SHP77 (cell line): ENCODE measurements at places on chromosomes 12 and 14.

DNA sequence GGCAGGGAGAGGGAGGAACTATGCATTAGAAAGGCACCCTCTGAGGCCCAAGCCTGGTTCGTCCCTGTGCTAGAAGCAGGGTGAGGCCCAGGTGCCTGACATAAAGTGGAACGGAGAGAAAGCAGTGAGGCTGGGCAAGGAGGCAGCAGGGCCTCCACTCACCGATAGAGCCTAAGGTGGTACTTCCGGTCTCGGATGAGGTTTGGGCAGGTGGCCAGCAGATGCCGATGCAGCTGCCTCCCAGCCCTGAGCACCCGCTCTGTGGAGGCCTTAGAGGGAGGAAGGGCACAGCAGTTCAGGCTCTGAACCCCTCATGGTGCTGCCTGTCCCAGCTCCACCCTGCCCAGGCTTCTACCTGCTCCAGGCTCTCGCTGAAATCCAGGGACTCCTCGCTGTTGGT, 7.1 kb downstream of the RAPGEF3 start:
- peak; percentile 52 for DNase-seq

GRCh38 chr14:29937116-29937515, 9.5 kb upstream of the PRKD1 start:
- DNase-seq: no peak

DNA sequence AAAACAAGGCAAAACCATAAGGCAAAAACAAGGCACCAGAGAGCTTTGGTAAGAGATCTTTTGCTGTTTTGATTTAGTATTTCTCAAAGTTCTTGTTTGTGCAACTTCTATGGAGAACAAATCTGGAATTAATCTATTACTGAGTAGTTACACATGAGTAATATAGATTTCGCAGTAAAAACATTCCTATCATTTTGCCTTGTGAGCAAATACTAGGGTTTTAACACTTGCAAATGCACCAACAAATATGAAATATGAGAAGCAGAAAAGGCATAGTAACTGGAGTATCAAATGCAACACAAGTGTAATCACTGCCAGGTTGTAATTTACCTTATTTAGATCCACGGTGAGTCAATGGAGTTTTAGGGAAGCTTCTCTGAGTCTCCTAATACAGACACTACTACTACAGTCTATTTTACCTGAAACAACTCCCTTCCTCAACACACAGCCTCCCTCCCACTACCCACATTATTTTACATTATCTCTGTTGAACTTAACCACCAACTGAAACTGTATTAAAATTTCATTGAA, 324.1 kb downstream of the FLRT2 start:
- DNase-seq: no peak

DNA sequence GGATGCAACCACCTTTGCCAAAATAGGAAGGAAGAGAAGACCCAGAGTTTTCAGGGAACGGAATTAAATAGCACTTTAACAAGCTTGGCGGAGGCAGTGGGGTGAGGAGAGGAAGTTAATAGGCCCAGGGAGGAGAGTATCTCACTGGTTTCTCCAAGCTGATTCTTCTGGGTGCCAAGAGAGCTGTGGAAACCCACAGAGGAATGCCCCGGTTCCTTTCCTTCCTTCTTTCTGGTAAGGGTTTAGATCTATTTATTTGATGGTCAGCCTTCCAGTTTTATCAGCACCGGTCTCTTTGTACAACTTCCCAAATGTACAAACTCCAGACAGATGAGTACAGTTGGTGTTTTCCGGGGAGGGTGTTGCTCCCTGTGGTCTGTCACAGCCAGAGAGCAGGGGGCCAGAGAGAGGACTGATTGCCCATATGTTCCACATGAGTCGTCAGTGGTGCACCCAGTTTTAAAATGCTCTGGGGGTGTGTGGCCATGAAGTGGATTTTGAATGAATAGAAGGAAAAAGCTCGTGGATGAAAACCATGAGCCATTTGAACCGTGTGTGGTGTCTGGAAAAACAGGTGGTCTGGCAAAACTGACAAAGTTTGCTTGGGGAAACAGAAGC, 26.6 kb downstream of the PRKCH start:
- DNase-seq: no peak

DNA sequence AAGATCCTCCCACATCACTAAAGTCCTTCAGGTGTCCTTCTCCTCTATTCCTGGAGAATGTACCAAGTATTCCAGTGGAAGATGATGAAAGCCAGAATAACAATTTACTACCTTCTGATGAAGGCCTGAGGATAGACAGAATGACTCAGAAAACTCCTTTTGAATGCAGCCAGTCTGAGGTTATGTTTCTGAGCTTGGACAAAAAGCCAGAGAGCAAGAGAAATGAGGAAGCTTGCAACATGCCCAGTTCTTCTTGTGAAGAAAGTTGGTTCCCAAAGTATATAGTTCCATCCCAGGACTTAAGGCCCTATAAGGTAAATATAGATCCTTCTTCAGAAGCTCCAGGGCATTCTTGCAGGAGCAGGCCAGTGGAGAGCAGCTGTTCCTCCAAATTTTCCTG, 54.6 kb upstream of the HELB start:
- DNase-seq: no peak

GRCh38 chr14:51382506-51382905, 142.5 kb downstream of the TMX1 start:
- DNase-seq: no peak

DNA sequence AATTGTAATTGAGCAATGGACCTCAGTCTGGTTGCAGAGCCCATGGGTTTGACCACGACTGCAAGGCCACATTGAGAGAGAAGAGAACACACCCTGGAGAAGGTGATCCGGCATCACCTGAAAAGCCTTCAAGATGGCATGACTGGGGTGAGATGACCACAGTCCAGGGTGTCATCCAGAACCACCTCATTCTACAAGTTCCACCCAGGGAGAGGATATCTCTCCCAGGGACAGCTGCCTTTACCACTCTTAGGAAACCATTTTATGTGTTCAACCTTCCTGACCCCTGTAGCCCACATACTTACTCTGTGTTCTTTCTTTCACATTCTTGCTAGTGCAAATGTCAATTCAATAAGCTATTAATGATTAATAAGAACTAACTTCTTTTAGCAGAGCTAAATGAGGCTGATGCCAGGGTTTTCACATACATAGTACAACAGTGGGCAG, 43.4 kb upstream of the CPM start:
- DNase-seq: no peak

GRCh38 chr12:108530161-108530560, 15.1 kb downstream of the FICD start:
- DNase-seq: no peak

DNA sequence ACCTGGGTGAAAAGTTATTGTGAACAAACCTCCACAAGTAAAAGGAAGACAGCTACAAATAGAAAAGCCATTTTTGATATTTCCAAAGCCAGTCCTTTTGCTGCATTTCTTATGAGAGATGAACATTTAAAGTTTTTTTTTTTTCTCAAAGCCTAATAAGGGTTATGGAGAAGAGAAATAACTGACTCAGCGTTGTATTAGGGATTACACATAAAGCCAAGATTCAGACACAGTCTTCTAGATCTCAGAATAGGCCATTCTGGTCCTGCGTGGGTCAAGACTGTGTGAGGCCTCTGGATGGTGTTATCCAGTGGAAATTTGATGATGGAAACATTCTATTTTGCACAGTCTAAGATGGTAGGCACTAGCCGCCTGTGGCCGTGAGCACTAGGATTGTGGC, 459.8 kb downstream of the EGLN3 start:
- no peak for DNase-seq

- no peak for DNase-seq
Measured at GRCh38 chr12:41014643-41015020, 173.5 kb upstream of the PDZRN4 start.

- no peak for DNase-seq
Measured at GRCh38 chr14:54489731-54490444, 1.1 kb upstream of the GMFB start.

DNA sequence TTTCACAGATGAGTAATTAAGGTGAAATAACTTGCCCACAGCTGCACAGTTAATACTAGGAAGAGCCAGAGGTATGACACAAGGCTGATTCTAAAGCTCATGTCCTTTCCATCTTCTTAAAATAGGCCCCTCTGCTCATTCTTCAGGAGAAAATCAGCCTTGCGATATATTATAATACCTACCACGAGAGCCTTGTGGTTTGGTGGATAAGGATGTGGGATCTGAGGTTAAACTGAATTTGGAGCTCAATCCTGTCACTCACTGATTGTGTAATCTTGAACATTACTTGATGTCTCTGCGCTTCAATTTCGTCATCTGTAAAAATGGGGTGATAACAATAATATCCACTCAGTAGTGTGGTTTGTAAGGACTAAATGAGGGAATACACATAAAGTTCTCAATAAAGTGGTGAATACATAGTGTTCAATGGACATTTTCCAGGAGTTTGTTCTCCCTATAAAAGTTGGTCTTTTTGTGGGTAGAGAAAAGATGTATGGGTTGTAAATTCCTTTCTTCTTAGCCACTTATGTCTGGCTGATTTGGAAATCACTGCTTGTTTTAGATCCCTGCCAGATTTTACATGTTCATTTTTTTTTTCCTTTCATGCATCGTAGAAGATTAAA, 25.1 kb upstream of the ATP2B1 start:
- no peak for DNase-seq

- DNase-seq: no peak
Measured at GRCh38 chr12:1523558-1524050, 70.8 kb downstream of the FBXL14 start.

GRCh38 chr12:64098709-64099354, 123.3 kb downstream of the KICS2 start:
- peak; percentile 87 for DNase-seq

GRCh38 chr12:96658075-96658474, 168.7 kb downstream of the CFAP54 start:
- DNase-seq: no peak

DNA sequence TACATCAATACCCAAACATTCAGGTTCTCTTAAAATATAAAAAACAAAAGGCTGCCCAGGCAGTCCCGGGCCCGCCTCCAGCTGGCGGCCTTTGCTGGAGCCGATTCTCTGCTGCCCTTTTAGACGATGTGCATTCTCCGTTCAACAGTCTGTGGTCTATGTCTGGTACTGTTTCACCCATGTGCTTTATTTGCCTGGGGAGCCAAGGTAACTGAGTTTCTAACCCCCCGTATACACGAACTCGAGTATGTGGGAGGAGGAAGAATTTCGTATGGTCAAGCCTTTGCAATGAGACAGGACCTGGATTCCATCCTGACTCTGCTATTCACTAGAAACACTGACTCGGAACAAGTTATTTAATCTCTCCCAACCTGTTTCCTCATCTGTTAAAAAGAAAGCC, 54.1 kb upstream of the GPR68 start:
- no peak for DNase-seq

- DNase-seq: no peak
Measured at GRCh38 chr14:33911046-33911445, 39.8 kb downstream of the EGLN3 start.

DNA sequence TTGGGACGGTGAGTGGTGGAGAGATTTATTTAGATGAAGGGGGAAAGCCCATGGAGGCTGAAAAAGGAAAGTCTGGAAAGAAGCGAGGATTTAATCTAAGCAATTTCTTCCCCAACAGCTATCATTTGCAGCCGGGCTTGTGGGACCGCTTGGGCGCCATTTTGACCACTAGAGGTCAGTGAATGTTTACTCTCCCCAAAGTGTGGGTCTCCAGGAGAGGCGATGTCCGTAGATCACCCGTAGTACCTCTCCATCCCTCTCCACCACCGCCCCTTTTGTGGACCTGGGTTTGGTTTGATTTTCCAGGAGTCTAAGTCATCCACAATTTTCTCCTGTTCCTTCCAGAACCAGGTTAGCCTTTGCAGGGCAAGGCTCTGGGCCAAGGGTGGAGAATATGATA, 91.2 kb upstream of the PARP11 start:
- DNase-seq: no peak

DNA sequence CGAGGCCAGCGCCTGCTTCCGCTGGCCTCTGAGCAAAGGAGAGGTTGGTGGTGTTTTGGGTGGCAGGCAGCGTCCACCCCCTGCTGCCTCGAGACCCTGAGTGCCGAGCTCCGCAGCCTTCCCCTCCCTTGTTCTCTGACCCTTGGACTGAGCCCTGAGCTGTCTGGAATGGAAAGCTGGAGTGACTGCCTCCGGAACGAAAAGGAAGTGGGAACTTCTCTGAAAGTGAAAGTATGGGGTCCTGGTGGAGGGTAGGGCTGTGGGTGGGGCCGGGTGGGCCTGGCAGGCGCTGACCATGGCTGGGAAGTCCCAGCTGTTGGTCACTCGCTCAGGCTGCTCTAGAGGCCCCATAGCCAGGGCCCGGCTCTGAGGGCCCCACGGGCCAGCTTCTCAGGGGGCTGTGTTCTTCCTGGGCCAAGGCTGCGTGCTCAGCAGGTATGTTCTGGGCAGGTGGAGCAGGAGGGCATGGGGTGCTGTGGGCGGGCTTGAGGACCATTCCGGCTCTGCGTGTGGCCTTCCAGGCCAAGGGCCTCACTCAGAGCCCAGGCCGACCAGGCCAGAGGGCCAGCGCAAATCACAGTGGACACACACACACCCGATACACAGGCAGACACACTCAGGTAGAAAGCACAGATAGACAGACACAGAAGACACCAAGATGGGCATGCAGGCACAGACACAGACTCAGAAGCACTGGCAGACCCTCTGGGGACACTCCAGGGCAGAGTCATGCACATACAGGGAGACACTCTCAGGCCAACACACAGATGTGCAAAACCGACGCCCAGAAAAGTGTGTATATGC, at the start of gene EXOC3L4:
TSS of gene EXOC3L4 (plus strand) at position 320 of the 804 bp plus-strand sequence. CDS start 5,495 bp downstream, outside the sequence.
- DNase-seq: no peak

DNA sequence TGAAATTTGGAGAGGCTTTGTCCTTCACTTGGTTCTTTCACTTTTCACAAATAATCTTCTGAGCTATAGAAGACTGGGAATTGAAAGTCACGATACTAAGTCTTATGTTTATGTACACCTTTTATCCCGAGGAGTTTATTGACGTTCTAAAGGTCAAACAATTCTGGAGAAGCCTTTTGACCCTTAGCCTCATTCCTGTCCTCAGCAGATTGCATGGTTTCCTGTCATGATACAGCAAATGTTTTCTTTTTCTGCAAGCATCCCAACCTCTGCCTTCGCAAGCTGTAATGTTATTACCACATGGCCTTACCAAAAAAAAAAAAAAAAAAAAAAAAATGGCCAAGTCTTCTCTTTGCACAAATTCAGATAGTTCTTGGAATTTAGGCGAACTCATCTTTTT, 411.7 kb upstream of the FLRT2 start:
- no peak for DNase-seq

GRCh38 chr12:125185740-125186470, 120.7 kb downstream of the AACS start:
- DNase-seq: peak; percentile 61

DNA sequence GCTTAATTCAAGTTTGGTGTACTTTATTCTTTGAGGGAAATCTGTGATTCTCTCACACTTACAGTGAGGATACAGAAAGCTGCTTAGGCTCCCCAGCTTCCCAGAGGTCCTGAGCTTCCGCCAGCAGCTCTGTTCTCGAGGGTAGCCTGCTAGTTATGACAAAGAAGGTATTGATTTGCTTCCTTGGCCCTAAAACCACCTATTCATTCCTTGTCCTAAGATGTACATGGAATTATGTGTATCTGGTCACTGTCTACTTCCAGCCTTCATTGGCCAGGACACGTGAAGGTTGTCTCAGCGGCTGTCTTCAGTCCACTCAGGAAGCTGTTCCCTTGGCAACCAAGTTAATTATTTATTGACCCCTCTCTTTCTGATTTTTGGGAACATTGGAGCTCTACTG, 55.7 kb downstream of the GALNT8 start:
- DNase-seq: no peak
